ENCODE measurements at places on chromosomes 13 and 19.

GRCh38 chr13:80074143-80074752 is 266.7 kb downstream of the SPRY2 start:
- no peak for DNase-seq

DNA sequence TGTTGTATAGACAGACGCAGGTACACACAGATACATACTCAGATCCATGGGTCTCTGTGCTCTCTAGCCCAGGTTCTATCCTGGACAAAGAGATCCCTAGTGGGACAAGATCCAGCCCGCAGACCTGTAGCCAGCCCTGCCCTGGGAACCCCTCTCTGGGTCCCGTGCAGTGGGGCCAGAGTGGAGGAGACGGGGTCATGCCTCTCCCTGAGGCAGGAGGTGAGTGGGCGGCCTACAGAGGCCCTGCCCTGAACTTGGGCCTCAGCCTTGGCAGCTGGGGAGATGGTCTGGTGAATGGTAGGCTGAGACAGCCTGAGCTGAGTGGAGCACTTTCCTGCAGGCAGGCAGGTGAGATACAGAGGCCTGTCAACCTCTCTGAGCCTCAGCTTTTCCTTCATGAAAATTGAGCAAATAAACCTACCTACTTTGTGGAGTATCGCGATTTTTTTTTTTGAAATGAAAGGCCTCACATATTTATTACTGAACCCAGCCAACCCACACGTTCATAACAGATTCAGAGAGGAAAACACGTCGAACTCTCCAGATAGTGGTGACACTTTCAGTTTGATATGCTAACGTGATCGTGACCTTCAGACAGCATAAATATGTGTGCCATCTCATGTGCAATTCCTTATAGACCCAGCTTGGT is 3.4 kb upstream of the JUND start:
- no peak for DNase-seq

DNA sequence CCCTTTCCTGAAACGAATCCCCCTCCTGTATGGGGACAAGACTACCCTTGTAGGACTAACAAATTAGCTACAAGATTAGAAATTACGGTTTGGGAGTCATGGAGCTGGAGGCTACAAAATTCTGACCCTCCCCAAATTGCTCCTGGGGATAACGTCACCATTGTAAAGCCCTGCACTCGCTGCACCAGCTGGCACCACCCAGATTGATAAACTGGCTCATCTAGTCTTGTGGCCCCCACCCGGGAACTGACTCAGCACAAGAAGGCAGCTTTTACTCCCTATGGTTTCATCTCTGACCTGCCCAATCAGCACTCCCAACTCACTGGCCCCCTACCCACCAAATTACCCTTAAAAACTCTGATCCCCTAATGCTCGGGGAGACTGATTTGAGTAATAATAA is 150.6 kb upstream of the TSC22D1 start:
- no peak for DNase-seq

GRCh38 chr19:29515706-29516357 is 10.0 kb upstream of the VSTM2B start:
- no peak for DNase-seq

GRCh38 chr19:4577020-4577782 is 17.7 kb upstream of the SEMA6B start:
- no peak for DNase-seq

DNA sequence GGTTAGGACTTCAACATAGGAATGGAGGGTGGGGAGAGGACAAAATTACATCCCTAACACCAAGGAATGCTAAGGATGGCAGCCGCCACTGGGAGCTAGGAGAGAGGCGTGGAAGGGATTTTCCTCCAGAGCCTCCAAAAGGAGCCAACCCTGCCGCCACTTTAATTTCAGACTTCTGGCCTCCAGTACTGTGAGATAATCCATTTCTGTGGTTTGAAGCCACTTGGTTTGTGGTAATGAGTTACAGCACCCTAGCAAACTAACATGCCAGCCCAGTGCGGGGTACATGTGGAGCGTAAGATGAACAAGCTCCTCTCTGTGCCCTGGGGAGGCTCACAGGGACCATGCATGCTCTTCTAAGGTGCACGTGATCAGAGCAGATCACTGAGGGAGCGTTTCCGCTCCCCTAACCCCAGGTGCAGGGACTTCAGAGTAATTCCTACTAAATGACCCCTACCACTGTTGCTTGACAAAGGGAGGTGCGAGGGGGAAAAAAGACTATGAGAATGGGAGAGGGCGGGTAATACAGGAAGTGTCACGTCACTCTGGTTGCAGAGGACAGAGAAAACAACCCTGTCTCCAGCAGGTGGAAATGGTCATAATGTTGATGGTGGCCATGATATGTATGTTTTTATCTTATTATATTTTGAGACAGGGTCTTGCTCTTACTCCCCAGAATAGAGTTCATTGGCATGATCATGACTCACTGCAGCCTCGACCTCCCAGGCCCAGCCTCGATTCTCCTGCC is 12.0 kb downstream of the FPR1 start:
- DNase-seq, result no peak

DNA sequence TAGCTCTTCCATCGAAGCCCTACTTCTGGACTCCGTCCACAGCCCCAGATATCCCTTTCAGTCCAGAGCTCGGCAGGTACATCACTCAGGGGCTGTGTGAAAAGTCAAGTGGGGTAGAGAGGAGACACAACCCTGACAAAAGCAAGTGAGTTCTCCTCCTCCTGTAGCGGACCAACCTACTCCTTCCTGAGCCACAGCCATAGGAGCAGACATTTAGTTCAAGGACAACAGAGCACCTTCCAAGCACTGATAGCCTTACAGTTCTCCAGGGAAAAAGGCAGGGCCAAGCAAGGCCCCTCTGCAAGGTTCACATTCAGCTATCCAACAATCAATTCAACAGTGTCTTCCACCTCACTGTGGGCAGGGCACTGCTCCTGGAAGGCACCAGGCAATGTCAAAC is 89.0 kb downstream of the FGF14 start:
- DNase-seq, result no peak

- no peak for DNase-seq
Measured at GRCh38 chr19:19423322-19423721, 17.8 kb downstream of the GATAD2A start.

DNA sequence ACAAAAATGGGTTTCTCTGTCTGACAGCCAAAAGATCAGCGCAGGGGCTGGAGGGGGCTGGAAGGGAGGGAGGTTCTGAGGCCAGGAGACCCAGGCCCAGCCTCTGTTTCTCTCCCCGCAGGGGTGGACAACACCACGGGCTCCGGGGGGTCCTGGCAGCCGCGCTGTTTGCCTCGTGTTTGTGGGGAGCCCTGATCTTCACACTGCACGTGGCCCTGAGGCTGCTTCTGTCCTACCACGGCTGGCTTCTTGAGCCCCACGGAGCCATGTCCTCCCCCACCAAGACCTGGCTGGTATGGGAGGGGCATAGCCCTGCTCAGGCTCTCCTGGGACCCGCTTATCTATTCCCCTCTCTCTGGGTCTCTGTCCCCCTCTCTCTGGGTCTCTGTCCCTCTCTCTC is 9.6 kb downstream of the CPT1C start:
- no peak for DNase-seq

- no peak for DNase-seq
Measured at GRCh38 chr19:2324220-2324948, 4.0 kb downstream of the LSM7 start.

DNA sequence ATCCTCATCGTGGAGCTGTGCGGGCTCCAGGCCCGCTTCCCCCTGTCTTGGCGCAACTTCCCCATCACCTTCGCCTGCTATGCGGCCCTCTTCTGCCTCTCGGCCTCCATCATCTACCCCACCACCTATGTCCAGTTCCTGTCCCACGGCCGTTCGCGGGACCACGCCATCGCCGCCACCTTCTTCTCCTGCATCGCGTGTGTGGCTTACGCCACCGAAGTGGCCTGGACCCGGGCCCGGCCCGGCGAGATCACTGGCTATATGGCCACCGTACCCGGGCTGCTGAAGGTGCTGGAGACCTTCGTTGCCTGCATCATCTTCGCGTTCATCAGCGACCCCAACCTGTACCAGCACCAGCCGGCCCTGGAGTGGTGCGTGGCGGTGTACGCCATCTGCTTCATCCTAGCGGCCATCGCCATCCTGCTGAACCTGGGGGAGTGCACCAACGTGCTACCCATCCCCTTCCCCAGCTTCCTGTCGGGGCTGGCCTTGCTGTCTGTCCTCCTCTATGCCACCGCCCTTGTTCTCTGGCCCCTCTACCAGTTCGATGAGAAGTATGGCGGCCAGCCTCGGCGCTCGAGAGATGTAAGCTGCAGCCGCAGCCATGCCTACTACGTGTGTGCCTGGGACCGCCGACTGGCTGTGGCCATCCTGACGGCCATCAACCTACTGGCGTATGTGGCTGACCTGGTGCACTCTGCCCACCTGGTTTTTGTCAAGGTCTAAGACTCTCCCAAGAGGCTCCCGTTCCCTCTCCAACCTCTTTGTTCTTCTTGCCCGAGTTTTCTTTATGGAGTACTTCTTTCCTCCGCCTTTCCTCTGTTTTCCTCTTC is 6.3 kb downstream of the MYADM start:
- DNase-seq, result no peak

GRCh38 chr13:72652681-72653080 is 74.7 kb downstream of the MZT1 start:
- DNase-seq, result no peak

- DNase-seq, result peak; percentile 3
Measured at GRCh38 chr13:76380446-76381065, 505.6 kb downstream of the KCTD12 start.

DNA sequence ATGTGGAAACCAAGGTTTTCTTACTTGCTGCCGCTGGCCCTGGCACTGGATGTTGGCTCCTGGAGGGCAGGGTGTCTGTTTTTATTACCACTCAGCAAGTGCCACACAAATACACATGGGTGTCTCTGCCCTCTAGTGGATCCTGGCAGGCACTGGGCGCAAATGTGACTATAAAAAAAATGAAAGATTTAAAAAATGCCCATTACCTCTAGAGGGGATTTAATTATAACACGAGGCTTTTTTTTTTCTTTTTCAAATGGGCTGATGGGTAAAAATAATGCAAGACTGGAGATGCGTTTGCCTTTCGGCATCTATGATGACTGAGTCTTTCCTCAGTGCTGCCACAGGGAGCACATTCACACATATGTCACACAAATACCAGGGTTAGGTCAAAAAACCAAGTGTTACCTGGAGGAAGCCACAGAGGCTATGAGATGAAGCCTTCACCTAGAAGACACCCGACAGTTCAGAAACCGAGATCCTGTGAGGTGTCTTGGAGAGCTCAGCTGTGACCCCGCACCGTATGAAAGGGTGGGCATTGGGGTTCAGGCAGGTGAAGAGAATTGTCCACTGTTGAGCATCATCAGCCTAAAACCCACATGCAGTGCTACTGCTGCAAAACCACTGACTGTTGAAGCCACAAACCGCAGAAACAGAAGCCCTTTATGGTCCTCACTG is 25.7 kb downstream of the CHAMP1 start:
- peak; percentile 75 for DNase-seq

DNA sequence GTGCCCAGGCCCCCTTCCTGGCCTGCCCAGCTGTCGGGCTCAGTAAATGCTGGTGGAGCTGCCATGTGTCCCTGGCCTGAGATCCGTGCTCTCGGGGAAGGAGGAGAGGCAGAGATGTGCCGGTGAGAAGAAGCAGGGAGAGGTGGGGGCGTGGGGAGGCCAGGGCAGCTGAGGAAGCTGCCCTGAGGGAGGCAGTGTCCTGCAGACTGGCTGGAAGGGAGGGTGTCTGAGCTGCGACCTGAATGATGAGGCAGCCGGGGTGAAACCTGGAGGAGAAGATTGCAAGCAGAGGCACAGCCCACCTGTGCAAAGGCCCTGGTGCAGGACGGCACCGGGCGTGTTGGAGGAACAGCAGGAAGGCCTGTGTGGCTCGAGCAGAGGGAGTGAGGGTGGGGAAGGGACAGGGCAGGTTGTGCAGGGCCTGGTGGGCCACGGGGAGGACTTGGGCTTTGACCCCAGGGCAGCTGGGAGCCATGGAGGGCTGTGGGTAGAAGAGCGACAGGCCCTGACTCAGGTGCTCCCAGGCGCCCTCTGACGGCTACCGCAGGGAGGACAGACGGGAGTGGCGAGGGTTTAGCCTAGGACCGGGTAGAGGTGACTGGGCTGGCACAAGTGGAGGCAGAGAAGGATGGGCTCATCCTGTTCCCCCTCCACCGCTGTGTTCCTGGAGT is 14.0 kb upstream of the CELF5 start:
- DNase-seq, result no peak

DNA sequence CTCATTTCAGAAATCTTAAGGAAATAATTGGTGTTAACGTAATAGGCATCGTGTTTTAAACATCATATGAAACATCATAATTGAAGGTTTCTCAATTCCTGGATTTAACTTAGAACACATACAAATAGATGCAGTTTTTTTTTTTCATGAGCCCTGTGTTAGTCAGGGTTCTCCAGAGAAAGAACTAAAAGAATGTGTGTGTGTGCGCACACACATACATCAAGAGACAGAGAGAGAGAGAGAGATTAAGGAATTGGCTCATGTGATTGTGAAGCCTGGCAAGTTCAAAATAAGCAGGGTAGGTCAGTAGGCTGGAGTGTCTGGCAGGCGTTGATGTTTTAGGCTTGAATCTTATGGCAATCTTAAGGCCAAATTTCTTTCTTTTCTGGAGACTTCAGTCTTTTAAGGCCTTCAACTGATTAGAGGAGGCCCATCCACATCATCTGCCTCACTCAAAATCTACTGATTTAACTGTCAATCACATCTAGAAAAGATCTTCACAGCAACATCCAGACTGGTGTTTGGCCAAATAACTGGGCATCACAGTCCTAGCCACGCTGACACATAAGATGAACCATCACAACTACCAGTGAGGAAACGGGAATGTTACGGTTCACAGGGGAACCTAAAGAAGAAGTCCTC is 25.2 kb downstream of the SPATA13 start:
- peak; percentile 38 for DNase-seq

GRCh38 chr13:80376554-80376953 is 35.6 kb upstream of the SPRY2 start:
- no peak for DNase-seq

DNA sequence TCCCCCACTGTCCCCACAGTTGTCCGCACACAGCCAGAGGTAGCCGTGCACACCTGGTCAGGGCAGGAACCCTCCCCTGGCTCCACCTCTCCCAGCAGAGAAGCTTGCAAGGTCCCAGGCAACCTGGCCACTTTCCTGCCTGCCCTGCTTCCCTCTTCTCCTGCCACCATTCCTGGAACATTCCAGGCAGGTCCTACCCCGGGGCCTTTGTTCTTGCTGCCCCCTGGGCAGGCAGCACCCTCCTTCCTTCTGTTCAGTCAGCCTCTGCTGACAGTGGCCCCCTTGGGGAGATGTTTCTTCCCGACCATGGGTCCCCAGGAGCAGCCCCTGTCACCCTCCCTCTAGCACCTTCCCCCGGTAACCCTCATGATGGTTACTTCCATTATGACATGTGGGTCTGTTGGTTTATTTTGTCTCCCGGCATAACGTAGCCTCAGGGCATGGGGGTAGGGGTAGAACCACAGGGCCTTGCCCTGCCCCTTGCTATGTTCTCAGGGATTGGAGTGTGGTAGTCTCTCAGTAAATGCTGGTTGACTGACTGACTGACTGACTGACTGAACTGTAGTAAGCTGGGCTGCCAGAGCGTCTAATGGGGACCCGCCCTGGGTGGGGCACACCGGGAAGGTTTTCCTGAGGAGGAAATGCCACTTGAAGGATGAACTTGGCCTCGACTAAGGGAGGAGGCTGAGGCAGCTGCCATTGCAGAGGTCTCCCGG is 10.8 kb downstream of the PAK4 start:
- DNase-seq, result no peak

- DNase-seq, result no peak
Measured at GRCh38 chr13:51844862-51845573, at the start of gene TMEM272. TSS of gene TMEM272 (minus strand) at chr13:51845177. CDS start at chr13:51838530, 6,647 bp downstream.

- peak; percentile 38 for DNase-seq
Measured at GRCh38 chr19:41641879-41642485, 15.1 kb upstream of the CEACAM4 start.
